ENCODE measurements at places on chromosomes 1 and 21. TPM values are rescaled to one million over a fixed set of nuclear protein-coding genes. Genes with fewer than 3 reads are reported as not detected.

AVPR1B gene
- total RNA-seq = not detected

SLAMF9 gene
- total RNA-seq = 32.0 TPM

CDCP2 gene
- total RNA-seq = not detected

KCNK1 gene
- 13.4 TPM for total RNA-seq

PPM1J gene
- 6.4 TPM for total RNA-seq

OR2T33 gene
- not detected for total RNA-seq

CALML6 gene
- total RNA-seq = 0.14 TPM

CXADR gene
- 13.3 TPM for total RNA-seq
